ENCODE measurements at places on chromosomes 16 and 17. TPM values are rescaled to one million over a fixed set of nuclear protein-coding genes. Genes with fewer than 3 reads are reported as not detected.

TCF25 gene
- 182 TPM for total RNA-seq

PARD6A gene
- total RNA-seq = 4.0 TPM

CTRB1 gene
- not detected for total RNA-seq

TBC1D3B gene
- 2.5 TPM for total RNA-seq

AOC3 gene
- 0.11 TPM for total RNA-seq

KRT17 gene
- 1.00 TPM for total RNA-seq

KRTAP16-1 gene
- not detected for total RNA-seq

TAF15 gene
- total RNA-seq = 66.9 TPM

All from uterine smooth muscle cell (primary cell).